ENCODE measurements at places on chromosomes 16 and 17.

DNA sequence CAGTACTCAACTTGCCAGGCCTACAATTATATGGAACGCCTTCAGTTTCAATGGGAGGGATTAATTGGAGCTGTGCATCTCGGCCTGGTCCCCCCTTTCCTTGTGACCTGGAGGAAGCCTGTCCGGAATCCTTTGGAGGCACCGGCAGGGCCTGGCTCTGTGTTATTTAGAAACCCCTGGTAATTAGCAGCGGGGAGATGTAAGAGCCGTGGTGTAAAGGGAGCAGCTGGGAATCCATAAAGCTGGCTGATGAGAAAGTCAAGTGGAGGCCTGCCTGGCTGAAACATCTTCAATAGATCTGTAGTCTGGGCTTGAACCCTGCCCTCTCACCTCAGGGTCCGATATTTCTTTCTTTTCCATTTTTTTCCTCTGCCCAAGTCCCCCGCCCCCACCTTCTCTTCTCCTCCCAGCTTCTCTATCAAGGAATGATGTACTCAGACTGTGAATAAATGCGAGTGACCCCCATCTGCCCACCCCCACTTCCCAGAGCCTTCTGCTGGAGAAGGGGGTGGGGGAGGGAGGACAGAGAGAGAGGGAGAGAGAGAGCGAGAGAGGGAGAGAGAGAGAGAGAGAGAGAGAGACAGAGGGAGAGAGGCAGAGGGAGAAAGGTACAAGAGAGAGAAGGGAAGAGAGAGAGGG is 495.5 kb upstream of the ZFHX3 start:
- no peak for DNase-seq

GRCh38 chr17:74296548-74296936 is 22.5 kb downstream of the DNAI2 start:
- DNase-seq, result peak; percentile 47

DNA sequence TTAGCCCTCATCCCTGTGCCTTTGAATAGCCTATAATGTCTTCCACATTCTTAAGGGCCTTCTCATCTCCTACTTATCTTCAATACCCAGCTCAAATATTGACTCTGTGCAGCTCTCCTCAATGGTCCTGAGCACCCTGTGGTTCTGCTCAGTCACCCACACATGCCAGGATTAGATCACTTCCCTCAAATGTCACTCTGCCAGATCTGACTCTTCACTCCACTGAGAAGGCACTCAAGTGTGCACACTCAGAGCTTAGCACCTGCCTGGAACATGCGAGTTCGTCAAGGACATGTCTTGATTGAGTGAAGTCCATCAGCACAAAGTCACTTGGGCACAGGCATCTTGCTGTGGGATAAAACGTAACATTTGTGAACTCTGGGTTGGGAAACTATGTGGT is 404.8 kb downstream of the CDH13 start:
- no peak for DNase-seq

DNA sequence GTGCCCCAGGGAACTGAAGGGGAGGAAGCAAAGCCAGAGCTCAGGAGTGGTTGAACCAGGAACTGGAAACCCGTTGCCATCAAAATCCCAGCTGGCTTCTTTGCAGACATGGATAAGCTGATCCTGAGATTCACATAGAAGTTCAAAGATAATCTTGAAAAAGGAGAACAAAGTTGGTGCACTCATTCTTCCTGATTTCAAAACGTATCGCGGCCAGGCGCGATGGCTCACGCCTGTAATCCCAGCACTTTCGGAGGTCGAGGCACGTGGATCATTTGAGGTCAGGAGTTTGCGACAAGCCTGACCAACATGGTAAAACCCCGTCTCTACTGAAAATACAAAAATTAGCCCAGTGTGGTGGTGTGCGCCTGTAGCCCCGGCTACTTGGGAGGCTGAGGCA is 7.1 kb downstream of the RAP1GAP2 start:
- no peak for DNase-seq

- no peak for DNase-seq
Observed at GRCh38 chr16:23509782-23510163, 521 bp downstream of the GGA2 start.

DNA sequence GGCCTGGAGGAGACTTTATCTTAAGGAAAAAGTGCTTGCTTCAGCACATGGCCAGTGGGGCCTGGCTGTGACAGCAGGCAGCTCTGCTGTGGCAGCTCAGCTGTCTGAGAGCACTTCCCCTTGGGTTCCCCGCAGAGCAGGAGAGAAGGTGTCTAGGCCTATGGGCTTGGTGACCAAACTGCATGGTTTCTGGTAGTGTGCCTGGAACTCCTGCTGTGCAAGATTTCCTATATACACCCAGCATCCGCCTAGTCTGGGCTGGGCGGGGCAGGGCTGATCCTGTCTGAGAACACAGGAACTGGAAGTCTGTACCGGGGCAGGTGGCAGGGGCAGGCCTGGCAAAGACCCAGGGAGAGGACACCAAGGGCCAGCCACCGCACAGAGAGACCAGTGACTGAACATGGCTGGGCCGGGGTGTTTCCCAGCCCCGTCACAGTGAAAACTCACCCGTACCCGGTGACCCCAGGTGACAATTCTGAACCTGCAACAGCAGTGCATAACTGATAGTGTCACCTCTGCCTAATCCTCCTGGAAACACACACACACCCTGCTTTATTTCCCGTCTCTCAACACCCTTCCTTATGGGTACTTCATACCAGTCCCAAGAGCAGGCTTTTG is 39.3 kb downstream of the CHD9 start:
- DNase-seq, result peak; percentile 17

- DNase-seq, result no peak
Observed at GRCh38 chr17:8173871-8174322, 2.3 kb downstream of the TMEM107 start.

GRCh38 chr17:15411384-15412198 is 55.8 kb downstream of the CDRT4 start:
- DNase-seq, result no peak

- DNase-seq, result peak; percentile 46
Observed at GRCh38 chr16:56279132-56279531, 87.8 kb downstream of the GNAO1 start.

GRCh38 chr17:77862890-77863813 is 95.4 kb upstream of the TNRC6C start:
- DNase-seq, result no peak

DNA sequence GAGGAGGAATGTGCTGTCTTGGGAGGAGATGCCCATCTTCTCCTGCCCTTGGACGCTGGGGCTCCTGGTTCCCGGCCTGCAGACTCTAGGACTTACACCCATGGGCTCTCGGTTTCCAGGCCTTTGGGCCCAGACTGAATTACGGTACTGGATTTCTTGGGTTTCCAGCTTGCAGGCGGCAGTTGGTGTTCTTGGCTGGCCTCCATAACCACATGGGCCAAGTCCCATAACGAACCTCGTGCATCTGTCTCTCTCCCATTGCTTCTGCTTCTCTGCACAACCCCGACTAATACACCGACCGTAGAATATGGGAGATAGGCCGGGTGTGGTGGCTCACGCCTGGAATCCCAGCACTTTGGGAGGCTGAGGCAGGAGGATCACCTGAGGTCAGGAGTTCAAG is 162.6 kb downstream of the SDK2 start:
- no peak for DNase-seq

GRCh38 chr16:74760007-74760767 is 14.4 kb downstream of the FA2H start:
- no peak for DNase-seq

DNA sequence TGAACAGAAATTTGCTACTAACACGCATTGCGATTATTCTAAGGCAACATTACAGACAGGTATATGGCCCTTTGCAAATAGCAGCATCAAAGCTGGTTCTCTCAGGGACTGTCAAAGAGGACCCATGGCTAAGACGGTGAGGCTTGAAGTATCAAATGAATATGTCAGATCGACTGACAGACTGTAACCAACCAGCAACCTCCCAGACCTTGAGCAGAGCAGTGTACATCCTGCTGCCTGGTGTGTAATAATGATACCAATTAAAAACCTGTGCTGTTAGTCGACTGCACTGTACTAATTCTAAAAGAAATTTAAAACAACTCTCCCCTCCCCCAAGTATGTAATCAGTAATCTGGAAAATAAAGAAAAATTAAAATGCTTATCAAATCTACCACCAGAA is 35.9 kb upstream of the GHDC start:
- DNase-seq, result no peak

DNA sequence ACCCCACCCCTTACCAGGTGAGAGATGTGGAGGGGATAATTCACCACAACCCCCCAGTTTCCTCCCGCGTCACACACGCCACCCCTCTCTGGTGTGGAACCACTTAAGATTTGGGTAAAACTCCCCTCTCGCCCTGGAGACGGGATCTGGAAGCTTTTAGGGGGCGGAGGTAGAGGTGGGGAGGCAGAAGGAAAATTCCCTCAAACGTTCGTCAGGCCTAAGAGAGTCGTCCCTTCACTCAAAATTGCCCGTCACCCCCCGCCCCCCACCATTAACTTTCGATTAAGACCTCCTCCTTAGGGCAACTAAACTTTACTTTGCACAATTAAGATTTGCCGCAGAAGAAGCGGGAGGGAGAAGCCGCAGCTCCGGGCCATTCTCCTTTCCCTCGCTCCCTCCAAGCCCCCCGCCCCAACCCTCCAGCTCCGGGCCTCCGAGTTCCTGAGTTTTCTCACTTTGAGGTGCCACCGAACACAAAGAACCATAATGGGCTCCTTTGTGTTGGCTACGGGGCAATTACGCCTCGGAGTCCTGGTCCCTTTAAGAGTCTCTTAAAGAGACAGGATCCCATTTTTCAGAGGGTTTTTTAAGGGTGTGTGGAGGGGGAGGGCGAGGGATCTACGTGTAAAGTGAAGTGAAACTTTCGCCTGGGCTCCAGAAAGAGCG is 985 bp upstream of the FZD2 start:
- DNase-seq, result peak; percentile 34

- no peak for DNase-seq
Observed at GRCh38 chr16:13155377-13155776, 254.0 kb downstream of the SHISA9 start.

DNA sequence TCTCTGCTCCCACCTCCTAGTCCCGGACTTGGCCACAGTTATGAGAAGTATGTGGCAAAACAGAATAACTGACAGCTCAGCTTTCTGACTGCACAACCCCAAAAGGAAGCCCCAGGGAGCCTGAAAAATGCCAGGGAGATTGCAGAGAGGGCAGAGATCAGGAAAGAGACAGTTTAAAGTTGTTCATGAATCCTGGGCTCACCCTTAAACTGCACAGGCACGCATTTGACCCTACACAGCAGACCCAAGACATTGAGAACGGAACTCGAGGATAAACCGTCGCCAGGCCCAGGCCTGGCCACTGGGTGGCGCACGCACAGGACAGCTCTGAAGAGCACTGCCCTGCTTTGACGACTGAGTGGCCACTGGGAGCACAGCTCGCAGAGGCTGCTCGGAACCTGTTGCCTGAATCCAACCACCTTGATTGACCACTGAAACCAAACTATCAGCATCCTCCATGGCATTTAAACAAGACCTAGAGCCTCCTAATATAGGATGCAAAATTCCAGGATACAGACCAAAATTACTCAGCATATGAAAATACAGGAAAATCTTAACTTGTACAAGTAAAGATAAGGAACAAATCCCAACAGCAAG is 114.0 kb downstream of the C16orf95 start:
- peak; percentile 15 for DNase-seq

DNA sequence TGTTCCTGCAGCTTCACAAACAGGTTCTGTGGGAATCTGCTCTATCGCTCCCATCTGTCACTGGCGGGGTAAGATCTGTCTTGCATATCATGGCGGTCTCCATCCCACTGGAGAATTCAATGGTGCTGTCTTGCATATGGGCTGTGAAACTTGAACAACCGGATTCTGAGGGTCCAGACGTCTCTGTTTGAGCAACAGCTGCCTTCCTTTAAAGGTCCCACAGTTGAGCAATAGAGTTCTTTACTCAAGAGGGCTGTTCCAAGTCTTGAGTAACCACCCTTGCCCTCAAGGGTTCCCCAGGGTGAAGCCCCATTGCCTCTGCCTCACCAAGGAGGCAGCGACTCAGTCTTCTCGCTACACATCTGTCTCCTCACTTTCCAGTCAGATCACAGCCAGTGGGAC is 50.8 kb downstream of the ZFHX3 start:
- no peak for DNase-seq

DNA sequence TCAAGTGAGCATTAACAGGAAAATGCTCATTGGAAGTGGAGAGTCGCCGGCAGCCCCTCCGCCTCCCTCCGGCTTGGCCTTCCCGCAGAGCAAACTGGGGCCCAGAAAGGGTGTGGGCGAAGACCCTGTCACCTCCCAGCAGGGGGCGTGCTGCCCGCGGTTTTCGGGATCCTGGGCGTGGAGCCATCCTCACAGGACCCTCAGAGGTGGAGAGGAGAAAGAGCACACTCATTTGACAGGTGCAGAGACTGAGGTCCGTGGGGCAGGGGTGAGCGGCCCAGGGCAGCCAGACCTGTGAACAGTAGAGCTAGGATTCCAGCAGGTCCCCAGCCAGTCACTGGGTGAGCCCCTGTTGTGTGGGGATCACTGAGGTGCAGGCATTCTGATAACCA is 1002.9 kb downstream of the KCNJ18 start:
- no peak for DNase-seq

Data from CD4-positive, alpha-beta T cell treated with Interleukin-1 beta for 1 hour (primary cell).